NCI-H1105 treated with DMSO at 0.1 percent for 48 hours (cell line): ENCODE measurements at places on chromosomes 7 and 10.

GRCh38 chr7:74275401-74275881 is 13.8 kb upstream of the CLIP2 start:
- DNase-seq: no peak

DNA sequence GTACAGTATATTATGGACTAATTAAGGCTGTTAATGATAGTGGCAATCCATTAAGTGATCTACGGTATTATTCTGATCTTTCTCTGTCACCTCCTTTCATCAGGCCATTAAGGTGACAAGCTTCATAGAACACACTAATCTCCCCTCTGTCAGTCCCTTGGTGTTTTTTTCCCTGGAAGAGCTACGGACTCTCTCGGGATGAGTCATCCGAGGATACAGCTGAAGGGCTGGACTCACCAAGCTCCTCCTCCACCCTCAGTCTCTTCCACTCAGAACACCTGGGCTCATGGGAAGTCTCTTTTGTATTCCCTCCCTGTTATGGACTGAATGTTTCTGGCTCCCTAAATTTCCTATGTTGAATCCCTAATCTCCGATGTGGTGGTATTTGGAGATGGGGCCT is 69.8 kb upstream of the PLXNA4 start:
- no peak for DNase-seq

GRCh38 chr7:128235471-128235870 is 5.6 kb upstream of the LEP start:
- no peak for DNase-seq

- no peak for DNase-seq
Observed at GRCh38 chr7:4169455-4169854, 512.6 kb upstream of the FOXK1 start.

DNA sequence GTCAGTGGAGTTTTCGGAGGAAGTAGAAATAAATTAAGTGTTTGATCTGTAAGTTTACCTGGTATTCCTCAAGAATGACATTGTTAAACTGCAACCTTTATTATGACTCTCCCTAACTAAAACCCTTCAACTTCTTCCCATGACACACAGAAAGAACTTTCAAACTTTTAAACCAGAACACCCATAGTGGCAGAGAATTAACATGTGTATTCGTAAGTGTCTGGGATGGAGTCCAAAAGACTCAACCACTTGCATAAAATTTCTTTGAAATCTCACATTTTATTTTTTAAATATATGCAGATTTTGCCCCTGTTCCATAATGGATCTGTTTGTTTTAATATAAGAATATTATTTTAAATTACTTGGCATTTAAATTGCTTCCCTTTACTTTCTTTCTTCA is 54.6 kb upstream of the PLXNA4 start:
- DNase-seq: no peak

DNA sequence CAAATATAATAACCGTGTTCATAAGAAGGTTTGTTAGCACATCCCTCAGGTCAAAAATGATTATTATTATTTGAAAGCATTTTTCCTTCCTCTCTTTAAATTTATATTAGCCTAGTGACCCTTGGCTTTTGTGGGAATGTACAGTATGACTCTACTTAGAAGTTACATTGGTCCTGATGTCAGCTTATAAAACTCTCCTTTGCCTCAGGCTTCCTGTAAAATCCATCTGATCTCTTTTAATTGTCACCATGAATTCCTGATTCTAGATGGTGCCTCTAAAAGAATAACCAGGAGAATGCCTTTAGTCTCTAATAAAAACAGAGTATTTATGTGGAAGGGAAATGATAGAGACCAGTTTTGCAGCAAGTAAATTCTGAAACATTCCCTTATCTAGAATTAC is 1134.4 kb downstream of the XPNPEP1 start:
- DNase-seq: no peak

- no peak for DNase-seq
Observed at GRCh38 chr10:106625751-106626150, 538.8 kb downstream of the SORCS1 start.

GRCh38 chr7:159091480-159092475 is 52.9 kb downstream of the VIPR2 start:
- no peak for DNase-seq

DNA sequence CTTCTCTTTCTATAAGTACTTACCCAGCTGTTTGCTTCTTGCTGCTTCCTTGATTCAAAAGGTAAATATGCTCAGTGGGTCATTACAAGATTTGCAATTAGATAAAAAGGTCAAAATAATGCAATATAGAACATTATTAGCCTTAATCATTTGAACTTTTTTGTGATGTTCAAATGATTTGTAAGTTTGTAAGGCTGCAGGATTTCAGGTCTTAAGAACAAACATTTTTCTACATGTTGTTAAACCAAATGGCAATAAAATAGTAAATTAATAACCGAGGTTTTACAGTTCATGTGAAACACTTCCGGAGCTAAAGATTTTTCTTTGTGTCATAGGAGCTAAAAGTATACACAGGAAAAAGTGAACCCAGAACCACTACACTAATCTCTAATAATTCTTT is 16.2 kb upstream of the SCIN start:
- no peak for DNase-seq

- DNase-seq: no peak
Observed at GRCh38 chr10:77415313-77415960, 222.2 kb downstream of the KCNMA1 start.

GRCh38 chr10:71939304-71939703 is 24.9 kb upstream of the CHST3 start:
- DNase-seq: no peak

- no peak for DNase-seq
Observed at GRCh38 chr7:42240416-42240815, 3.4 kb upstream of the GLI3 start.

DNA sequence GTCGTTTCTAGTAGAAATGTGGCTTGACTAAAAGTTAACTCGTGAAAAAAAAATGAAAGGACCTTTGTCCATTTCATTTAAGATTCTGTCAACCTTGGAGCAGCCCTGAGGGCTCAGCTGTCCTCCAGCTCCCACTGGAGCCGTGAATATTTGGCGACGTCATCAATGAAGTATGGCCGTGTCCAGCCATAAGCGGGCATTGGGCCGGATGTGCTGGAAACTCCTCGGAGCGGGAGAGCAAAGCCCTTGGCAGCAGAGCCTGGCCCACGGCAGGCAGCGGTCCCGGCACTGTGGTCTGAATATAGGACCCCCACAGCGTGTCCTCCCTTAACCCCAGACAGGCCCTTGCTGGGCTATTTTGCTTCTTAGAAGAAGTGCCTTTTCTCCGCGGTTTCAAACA is 50.0 kb downstream of the JAKMIP3 start:
- no peak for DNase-seq

GRCh38 chr7:295155-296154 is 5.5 kb downstream of the FOXL3 start:
- DNase-seq: no peak
